ENCODE measurements at places on chromosomes 12 and 14.

DNA sequence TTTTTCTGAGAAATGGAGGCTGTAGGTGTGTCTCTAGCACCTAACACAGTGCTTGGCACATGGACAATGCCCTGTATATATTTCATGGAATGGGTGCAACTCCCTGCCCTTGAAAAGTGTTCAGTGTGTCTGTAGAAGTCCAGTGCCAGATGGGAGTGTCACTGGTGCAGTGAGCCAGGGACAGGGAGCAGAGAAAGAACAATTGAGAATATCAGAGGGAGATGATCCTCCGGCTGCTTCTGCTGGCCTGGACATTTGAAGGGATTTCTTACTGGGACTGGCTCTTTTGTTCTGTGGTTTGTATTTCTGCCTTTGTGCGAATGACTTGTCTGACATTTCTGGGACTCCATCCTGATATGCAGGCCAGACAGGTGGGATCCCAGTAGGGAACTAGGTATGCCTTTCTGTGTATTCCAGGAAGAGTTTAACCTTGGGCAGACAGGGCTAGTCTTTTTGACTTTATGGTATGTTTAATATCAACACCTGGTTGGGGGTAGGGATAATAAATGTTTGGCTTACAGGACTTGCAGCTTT lies 328.0 kb downstream of the NRXN3 start:
- no peak for DNase-seq

DNA sequence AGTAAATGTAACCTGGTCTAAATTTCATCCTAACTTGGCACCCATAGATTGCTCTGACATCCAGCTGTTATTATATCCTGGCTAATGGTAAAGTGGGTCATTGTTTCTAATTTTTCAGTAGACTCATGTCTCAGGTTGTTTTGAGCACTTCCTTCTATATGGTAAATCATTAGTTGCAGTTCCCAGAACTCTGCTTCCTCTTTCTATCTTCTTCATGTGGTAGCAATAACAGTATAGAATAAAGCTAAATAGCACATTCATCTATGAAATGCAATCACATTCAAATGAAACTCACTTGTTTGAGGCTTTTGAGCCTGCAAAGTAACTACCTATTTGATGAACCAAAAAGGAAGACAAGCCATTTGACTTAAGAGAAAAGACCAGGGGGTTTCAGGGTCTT lies 65.1 kb upstream of the GZMB start:
- no peak for DNase-seq

DNA sequence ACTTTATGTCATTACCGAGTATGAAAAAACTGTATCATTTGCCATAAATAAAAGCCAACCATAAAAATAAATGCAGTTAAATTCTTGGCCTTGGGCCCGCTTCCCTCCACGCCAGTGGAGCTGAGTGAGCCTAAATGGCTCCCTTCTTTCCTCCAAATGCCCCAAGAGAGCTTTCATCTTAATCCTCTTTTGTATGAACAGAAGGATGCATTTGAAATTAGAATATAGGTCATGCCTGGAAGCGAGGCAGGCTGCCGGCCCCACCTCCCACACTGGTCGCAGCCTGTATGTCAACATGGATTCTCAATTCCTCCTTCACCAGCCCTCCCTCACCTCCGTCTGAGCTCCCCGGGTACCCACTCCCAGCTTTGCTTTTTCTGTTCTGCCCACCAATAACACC lies 245.7 kb downstream of the SLC15A4 start:
- no peak for DNase-seq

GRCh38 chr14:100427166-100427565 lies 104.0 kb downstream of the SLC25A47 start:
- DNase-seq, result no peak

DNA sequence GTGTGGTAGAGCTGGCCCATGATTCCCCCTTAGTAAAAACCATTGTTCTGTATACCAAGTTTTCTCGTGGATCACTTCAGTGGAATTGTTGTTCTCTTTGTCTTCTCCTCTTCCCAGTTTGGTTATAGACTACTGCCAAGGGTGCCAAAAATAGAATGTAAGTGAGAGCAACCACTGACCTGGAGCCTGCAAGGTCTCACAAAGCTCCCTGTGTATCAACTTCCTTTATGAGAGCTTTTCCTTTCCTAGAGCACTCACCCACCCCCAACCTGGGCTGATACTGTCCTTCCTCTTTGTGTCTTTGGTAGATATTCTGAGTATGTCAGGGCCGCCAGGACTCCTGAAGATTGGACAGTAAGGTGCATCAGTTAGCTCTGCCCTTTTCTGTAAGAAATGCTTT lies 101.0 kb downstream of the SCN8A start:
- DNase-seq, result no peak

DNA sequence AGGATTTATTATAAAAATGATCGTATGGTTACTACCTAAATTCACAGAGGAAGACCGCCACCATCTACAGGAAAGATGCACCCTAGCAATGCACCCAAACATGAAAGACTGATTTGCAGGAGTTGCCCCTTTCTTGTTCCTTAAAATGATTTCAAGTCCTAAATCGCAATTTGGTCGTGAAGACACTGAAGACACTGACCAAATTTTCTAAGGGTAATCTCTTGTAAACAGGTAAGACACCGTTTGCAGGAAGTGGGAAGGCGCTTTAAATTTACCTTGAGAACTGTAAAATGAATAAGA lies 1.0 kb downstream of the SOS2 start:
- no peak for DNase-seq

- no peak for DNase-seq
These were observed 16.7 kb upstream of the CRY1 start for GRCh38 chr12:107109726-107110719.

GRCh38 chr12:131098178-131098981 lies 144.7 kb downstream of the ADGRD1 start:
- no peak for DNase-seq

- DNase-seq, result no peak
These were observed 1378.3 kb upstream of the SEL1L start for GRCh38 chr14:82911930-82912329.

GRCh38 chr14:23352506-23353432 lies at the start of gene SLC22A17:
SLC22A17 (minus strand) TSS chr14:23352887.
- DNase-seq, result peak; percentile 62

- no peak for DNase-seq
These were observed 60.1 kb downstream of the EMP1 start for GRCh38 chr12:13256692-13257045.

- DNase-seq, result no peak
These were observed 7.8 kb downstream of the AKT1 start for GRCh38 chr14:104787736-104788135.

DNA sequence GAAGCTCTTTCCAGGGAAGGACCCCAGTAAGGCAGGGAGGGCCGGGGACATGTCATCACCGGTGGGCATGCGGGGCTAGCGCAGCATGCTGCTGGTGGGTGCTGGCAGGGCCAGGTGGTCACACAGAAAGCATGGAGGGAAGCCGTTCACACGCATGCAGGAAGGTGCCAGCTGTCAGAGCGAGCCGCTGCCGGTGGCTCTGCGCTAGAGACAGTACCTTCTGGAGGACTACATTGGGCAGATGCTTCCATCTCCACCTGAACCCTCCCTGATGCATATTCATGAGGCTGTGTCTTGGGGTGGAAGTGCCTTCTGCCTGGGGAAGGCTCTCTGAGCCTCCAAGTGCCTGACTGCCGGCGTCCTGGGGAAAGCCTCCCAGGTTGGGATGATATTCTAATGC lies 203.8 kb downstream of the CALM1 start:
- no peak for DNase-seq

- DNase-seq, result no peak
These were observed 33.7 kb downstream of the MAPK1IP1L start for GRCh38 chr14:55085060-55085660.

DNA sequence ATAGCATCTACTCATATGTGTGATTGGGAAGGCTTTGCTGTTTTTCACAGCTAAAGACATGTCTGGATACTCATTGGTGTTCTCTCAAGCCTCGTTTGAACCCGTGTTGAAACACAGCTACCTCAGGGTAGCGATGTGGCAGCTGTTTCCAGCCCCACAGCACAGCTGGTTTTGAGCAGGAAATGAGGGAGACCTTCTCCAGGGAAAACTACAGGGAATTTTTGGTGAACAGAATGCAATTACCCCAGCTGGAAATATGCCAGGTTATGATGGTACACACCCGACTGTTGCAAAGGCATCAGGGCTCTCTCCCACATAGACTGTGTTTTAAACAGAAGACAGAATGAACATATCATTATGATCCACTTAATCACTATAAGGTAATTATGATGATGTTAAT lies 828.9 kb downstream of the VRK1 start:
- peak; percentile 54 for DNase-seq

DNA sequence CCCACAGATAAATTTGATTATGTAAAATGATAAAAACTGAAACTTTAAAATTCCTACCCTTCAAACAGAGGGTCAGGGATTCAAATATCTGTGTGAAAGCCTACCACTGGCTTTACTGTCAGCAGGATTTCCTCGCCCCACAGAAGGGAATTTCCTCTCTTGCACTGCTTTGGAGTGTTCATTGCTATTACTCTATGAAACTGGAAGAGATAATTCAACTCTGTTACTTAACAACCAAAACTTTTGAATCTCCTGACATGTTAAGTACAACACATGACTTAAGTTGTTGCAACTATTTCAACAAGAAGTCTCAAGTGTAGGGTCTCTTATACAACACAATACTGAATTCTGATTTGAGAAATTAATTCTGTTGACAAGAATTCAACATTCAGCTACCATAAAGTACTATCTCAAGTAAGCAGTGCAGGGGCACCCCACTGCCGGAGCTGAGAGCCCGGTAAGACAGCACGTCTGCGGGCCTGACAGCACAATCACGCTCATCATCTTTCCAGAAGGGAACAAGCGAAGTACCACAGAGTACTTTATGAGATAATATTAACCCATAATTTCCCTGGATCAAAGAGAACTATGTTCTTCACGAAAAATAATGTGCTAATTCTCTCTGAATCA lies 22.9 kb downstream of the DICER1 start:
- no peak for DNase-seq

- DNase-seq, result no peak
These were observed 62.7 kb downstream of the CHST11 start for GRCh38 chr12:104519190-104520019.

GRCh38 chr12:80161612-80162011 lies 62.3 kb downstream of the OTOGL start:
- no peak for DNase-seq

GRCh38 chr12:88299567-88300101 lies 157.5 kb downstream of the TMTC3 start:
- no peak for DNase-seq

- no peak for DNase-seq
These were observed 1.9 kb upstream of the SCFD1 start for GRCh38 chr14:30620178-30620577.

DNA sequence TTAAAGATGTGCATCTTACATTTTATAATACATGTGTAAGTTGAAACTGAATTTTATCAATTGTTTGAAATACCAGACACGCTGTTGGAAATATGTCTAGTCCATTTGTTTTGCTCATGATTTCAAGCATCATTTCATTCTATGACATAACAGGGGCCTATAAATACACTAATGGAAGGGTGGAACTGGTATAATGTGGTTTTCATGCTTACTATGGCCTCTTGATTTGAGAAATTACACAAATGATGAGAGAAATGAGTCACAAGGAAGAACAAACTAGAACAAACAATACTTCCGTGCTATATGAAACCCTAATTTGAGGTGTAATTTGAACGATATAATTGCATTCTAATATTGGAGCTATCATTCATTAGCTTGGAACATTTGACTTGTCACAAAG lies 663.4 kb downstream of the SLC16A7 start:
- no peak for DNase-seq

- no peak for DNase-seq
These were observed 15.9 kb downstream of the SLC6A12 start for GRCh38 chr12:197911-198695.

DNA sequence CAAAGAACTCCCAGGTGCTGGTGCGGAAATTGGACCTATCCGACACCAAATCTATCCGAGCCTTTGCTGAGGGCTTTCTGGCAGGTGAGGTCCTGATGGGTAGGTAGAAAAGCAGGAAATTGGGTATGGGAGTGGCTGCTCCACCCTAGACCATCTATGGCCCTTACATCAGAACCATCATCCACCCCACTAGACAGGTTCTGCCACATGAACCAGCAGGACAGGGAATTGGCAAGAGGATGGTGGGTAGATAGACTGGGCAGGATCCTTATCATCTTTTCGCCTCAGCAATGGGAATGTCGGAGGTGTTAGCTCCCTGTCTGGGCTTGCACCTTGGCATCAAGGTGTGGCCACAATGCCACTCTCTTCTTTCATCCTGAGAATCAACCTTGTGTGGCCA lies 23.5 kb downstream of the RDH12 start:
- no peak for DNase-seq

DNA sequence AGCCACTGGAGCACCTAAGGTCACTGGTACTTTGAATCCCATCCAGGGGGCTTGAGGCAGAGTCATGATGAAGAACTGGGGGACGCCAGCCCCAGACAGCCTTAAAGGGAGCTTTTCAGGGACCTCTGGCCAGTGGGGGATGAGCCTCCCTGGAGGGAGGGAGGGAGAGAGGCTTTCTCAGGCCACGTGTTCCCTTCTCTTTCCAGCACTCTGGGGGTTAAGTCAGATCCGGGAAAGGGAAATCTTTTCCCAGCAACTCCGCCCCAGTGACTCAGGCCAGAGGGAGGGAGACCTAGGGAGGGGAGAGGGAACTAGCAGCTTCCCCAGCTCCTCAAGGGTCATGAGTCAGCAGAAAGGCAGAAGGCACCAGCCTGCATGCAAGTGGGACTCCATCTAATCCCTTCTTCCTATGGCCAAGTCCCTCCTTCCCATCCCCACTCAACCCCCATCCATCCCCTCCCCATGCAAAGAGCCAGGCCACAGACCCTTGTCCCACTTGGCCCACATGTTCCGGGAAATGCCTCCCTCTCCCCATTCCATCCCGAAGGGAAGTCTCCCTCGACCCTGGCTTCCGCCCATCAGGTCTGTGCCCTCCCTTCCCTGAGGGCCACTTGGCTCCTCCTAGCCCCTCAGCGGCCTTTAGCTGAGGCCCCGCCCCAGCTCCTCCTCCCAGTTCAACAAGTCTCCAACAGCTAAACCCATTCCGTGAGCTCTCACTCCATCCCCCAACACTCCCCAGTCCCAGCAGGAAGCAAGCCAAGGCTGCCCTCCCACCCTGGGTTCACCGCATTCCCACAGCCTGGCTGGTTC lies 5.6 kb downstream of the TNFRSF1A start:
- DNase-seq, result peak; percentile 61
